NCI-H748 treated with DMSO at 0.1 percent for 48 hours (cell line): ENCODE measurements at places on chromosomes 3 and 15.

DNA sequence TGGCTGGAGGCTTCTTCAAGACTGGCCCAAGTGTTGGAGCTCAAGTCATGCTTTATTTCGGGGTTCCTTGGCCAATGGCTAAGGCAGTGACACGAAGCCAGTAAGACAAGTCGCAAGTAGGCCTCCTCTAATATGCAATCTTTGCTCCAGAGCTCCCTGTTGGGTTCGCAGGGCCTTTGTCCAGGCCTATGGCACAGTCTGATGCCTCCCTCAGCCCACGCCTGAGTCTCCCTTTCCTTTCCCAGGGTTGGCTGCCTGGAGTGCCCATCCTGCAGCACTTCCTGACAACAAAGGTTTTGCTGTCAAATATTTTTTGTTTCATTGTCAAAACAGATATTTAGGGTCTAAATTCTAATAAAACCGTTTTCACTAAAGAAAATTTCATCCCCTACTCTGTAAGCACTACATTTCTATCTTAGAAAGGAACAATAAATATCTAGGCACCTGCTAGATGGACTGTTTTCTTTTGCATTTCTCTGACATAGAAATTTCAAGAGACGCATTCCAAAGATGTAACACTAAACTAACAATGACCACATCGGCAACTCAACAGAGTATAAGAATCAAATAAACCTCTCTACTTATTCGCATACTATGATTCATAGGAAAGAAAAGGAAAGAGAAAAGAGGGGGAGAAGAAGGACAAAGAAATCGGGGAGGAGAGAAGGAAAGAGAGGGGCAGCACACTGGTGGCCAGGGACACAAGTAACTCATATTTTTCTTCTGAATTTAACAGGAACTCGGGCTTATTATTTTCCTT, 393.1 kb upstream of the ATP11B start:
- DNase-seq, result no peak

- no peak for DNase-seq
Measured at GRCh38 chr3:108512671-108513070, 2.3 kb upstream of the MYH15 start.

GRCh38 chr3:126546549-126547239, 12.0 kb downstream of the C3orf22 start:
- no peak for DNase-seq

GRCh38 chr3:63349583-63350573, 71.8 kb downstream of the SYNPR start:
- peak; percentile 27 for DNase-seq

- DNase-seq, result no peak
Measured at GRCh38 chr3:77078279-77078678, 38.4 kb downstream of the ROBO2 start.

DNA sequence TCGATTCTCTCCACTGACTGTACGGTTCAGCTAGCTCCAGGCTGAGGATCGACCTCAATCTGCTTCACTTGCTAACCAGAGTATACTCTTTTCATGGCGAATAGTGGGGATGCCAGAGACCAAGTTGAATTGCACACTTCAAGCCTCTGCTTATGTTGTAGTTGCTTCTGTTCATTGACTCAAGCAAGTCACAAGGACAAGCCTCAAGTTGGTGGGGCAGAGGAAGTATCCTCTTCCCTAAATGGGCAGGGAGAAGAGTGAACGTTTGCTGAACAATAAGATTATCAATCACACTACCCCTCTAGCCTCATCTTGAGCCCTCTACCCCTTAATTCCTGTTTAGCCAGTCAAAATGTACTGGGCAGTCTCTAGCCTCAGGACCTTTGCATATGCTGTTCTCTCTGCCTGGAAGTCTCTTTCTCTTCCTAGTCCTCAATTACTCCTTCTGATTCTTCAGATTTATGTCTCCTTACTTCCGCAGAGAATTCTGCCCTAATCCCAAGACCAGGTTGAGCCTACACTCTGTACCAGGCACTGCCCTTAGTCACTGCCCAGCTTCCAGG, 390.4 kb upstream of the PROK2 start:
- DNase-seq, result no peak

GRCh38 chr3:39505866-39506742, 38.6 kb downstream of the MOBP start:
- no peak for DNase-seq

DNA sequence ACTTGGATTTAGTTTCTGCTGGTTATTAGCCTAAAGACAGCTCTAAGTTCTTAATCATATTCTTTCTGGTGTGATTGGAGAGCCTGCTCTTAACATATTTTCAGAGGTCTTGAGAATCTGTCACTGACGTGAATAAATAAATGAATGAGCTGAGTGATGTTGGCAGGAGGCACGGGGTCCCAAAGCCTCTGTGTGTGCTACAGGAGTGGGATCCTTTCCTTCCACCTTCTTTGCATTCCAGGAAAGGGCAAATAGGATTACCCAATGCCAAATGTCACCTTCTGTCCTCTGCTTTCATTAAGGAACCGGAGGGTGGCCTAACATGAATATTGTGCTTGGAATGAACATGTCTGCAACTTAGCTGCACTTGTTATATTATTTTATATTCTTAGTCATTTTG, 53.1 kb downstream of the CD47 start:
- DNase-seq, result no peak

GRCh38 chr3:193134856-193135255, 106.2 kb upstream of the PLAAT1 start:
- no peak for DNase-seq

DNA sequence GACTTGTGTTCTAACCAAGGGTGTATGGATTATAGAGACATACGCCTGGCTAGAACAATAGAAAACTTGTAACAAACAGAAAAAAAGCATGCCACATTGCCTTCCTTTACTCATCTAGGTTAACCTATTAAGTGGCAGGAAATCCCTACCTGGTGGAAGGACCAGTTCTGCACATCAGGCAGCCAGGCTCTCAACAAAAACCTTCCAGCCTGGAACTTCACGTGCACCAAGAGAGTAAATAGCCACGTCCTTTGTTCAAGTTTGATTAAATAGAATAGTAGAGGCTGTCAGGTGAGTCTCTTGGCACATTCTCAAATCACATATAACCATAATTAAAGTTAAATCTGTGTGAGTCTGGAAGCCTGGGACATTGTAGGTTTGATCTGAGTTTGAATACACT, 85.0 kb upstream of the DPH6 start:
- DNase-seq, result no peak

- no peak for DNase-seq
Measured at GRCh38 chr3:54217828-54218227, 95.5 kb downstream of the CACNA2D3 start.

DNA sequence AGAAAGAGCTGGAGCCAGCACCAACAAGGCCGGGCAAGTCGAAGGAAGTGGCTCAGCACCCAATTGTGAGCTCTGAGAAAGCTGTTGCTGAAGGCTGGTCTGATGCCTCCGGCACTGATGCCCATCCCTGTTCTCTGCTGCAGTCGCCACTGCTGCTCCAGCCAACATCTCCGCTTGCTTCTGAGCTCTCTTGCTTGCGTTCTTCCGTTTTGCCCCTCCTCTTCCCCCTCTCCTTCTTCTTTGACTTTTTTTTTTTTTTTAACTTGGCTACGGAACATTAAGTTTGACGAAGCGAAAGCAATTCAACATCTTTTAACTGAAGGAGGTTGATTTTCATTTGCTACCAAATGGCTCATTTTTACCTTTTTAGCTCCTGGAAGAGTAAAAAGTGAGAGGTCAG, 442.9 kb downstream of the MCTP2 start:
- DNase-seq, result no peak

DNA sequence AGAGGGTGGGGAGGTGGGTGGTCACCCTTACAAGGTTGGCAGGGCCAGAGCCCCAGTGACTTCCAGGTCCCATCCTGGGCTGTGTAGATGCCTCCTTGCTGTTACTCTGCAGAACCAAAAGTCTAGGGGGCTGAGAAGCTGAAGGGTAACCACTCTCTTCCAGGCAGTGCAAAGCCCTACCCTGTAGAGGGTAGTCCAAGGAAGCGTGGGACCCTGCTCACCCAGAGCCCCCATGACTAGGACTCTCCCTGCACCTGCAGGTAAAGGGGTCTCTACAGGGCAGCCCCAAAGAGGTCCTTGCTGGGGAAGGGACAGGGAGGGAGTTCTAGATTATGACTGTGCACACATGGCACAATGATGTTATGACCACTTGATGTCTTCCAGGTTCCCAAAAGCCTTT, 14.2 kb downstream of the GHRL start:
- DNase-seq, result no peak

DNA sequence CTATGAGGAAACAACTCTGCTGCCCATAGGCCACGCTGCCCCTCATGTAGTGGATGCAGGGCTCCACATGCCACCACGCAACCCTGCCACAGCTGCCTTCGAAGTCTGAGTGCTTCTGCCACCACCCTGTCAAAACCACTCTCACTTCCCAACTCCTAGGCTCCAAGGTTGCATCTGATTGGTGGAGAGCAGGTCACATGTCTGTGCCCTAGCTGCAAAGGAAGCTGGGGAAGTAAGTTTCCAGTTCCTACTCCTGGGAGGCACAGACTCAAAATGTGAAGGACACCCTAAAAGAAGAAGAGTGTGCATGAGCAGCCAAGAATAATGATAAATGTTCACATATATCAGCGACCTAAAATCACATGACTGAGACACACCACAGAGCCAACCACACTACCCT, 31.9 kb upstream of the TICRR start:
- no peak for DNase-seq

GRCh38 chr3:184380185-184380626, 352 bp downstream of the CHRD start:
- DNase-seq, result no peak
